T-helper 17 cell (primary cell): ENCODE measurements at places on chromosomes 12 and 14.
A peak's percentile ranks its signal among the peaks of the same experiment; 100 is the strongest.

DNA sequence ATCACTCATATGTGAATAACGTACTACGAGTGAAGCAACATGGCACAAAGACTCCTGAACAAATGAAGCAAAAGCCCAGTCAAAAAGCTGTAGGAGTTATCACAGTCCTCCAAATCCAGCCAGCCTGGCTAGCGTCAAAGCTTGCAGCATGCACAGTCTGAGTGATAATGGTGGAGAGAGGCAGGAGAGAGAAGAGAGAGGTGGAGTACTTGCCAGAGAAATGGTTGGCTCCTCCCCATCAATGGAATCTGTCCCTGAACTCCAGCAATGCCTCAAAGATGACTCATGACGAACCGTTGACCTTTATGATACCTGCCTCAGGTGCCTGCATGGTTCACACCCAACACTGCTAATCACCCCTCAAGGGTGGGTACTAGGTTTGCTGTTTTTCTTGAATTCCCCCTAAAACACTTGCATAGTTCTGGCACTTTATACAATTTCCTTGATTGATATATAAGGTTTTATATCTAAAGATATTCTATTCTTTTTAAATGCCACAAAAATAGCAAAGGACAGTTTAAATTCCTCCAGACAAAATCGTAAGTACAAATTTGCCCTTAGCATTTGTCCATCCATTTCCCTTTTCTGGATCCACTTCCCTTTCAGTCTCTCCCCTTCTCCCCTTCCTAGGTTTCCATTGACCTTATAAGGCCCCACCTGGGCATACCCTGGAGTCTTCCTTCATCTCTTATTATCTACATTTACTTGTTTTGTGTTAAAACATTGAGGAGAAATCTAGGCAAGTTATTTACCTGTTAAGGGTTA lies 10.2 kb downstream of the ARHGDIB start:
- no peak for DNase-seq
- H3K27ac ChIP-seq: peak overlapping the region; percentile 100
- H3K27me3 ChIP-seq: no peaks in the 10 kb centered on the region
- H3K36me3 ChIP-seq: peaks cover 31% of the 10 kb centered on the region

DNA sequence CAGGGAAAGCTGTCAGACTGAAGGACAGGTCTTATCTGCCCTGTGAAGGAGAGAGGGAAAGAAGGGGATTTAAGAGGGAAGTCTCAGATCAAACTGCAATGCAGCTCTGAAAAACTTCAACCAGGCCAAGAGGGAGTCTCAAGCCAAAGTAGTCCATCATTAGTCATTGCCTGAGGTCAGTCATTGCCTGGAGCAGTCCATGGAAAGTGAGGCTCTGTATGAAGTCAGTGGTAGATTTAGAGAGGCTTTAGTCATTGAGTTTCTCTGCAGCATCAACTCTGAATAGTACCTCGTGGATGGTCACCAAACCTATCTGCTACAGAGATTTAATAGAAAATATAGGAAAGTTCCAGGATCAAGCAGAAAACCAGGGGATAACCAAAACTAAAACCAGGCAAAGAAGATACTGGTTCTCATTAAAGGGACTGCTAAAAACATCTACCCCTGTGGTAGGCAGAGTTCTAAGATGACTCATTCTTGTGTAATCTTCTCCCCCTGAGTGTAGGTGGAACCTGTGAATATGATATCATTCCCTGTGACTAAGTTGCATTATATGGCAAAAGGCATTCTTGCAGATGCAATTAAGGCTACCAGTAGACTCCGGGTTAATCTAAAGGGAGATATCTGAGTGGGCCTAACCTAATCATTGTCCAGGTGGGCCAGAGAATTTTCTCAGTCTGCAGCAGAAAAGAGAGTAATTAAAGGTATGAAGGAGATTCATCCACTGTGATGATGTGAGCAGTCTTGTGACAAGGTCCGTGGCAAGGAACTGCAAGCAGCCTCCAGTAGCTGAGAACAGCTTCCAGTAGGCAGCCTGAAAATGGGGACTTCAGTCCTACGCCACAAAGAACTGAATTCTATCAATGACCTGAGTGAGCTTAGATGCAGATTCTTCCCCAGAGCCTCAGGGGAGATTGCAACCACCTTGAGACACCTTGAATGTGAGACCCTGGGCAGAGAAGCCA lies 123.1 kb downstream of the GALC start:
- H3K4me1 ChIP-seq: no peaks in the 10 kb centered on the region
- H3K27me3 ChIP-seq: peaks cover 16% of the 10 kb centered on the region
- no peak for DNase-seq
- no peak overlapping the region for H3K4me3 ChIP-seq

DNA sequence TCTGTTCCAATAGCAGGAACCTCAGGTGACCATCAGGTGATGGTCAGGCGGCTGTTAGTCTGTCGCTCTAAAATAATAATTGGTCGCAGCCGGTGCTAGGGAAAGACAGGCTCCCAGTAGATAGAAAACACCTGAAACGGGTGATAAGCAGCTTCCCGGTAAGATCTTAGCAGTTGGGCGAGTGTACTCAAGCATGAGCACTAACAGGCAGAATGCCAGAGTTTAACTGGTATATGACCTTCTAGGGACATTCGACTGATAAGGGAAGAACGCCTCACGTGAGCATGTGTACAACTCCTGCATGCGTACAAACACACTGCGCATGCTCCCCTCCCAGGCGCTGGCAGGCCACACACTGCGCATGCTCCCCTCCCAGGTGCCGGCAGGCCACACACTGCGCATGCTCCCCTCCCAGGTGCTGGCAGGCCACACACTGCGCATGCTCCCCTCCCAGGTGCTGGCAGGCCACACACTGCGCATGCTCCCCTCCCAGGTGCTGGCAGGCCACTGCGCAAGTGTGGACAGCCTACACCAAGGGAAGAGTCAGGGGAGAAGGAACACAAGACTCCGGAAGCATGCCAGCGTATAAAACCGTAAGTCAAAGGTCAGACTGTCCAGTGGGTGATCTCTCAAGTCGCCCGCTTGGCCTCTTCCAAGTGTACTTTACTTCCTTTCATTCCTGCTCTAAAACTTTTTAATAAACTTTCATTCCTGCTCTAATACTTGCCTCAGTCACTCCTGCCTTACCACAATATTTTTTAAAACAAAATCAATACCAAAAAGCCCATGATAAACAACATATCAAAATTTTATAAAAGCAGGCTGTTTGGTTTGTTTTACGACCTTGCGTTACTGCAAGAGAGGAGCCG lies 24.5 kb downstream of the GPRC5D start:
- no peak overlapping the region for H3K27ac ChIP-seq
- peaks cover 19% of the 10 kb centered on the region for H3K27me3 ChIP-seq
- peaks cover 2% of the 10 kb centered on the region for H3K4me1 ChIP-seq
- DNase-seq: peak; percentile 27
- H3K4me3 ChIP-seq: peak overlapping the region; percentile 63

DNA sequence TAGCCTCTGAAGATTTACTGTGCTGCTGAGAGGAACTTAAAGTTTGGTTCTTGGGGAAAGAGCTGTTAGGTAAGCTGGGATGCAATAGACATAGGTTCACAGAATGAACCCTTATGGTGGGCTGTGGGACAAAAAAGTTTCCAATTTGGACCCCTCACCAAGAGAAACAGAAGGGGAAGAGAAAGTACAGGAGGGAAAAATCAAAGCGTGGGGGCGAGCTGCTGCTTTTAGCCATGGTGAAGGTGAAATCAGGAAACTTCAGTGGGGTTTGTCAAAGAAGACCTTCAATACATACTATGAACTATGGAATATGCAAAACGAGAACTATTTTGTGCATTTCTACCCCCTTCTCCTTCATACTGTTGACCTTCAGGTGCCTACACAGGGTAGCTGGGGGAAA lies 10.6 kb upstream of the NINJ2 start:
- no peaks in the 10 kb centered on the region for H3K36me3 ChIP-seq
- peak overlapping the region; percentile 98 for H3K27ac ChIP-seq
- H3K27me3 ChIP-seq: no peaks in the 10 kb centered on the region
- DNase-seq: no peak
- H3K4me3 ChIP-seq: peak overlapping the region; percentile 77

GRCh38 chr12:58139894-58140293 lies 198.5 kb downstream of the ATP23 start:
- no peaks in the 10 kb centered on the region for H3K36me3 ChIP-seq
- H3K27ac ChIP-seq: no peak overlapping the region
- H3K27me3 ChIP-seq: peaks cover 6% of the 10 kb centered on the region
- no peak for DNase-seq
- H3K4me1 ChIP-seq: no peaks in the 10 kb centered on the region
- no peak overlapping the region for H3K4me3 ChIP-seq

DNA sequence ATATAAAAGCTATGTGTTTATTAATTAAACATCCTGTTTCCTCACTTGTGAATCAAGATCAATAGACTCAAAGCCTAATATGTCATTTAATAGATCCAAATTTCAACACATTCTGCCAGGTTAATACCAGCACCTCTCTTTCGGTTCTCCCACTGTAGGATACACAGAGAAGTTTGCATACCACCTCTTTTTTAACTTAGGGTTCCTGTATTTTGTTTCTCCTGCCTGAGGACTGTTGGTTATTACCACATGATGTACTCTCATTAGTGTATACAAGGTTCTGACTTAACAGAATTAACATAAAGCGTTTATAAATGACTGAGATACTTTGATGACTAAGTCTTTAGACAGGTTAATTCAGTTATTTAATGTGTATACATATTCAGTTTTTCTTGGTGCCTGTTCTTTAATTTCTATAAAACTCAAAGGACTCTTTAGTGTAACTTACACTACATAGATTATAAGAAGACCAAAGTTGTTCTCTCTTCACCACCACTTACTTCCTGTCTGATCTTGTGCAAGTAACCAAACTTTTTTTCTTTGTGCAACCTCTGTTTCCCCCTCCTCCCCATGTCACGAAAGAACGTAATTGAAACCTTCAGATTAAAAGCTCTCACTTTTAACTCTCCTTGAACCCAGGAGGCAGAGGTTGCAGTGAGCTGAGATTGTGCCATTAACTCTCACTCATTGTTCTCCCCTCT lies 89.8 kb upstream of the DNM1L start:
- peaks cover 2% of the 10 kb centered on the region for H3K36me3 ChIP-seq
- no peaks in the 10 kb centered on the region for H3K27me3 ChIP-seq
- H3K4me3 ChIP-seq: no peak overlapping the region
- no peak for DNase-seq
- H3K27ac ChIP-seq: no peak overlapping the region

GRCh38 chr12:75390156-75390898 lies 562 bp upstream of the GLIPR1L2 start:
- H3K36me3 ChIP-seq: no peaks in the 10 kb centered on the region
- H3K4me1 ChIP-seq: peaks cover 29% of the 10 kb centered on the region
- H3K27ac ChIP-seq: peak overlapping the region; percentile 95
- peak overlapping the region; percentile 90 for H3K4me3 ChIP-seq

- DNase-seq: no peak
- H3K4me1 ChIP-seq: no peaks in the 10 kb centered on the region
- H3K36me3 ChIP-seq: no peaks in the 10 kb centered on the region
- no peak overlapping the region for H3K27ac ChIP-seq
These were observed 170.0 kb upstream of the PRMT8 start for GRCh38 chr12:3320881-3321509.

DNA sequence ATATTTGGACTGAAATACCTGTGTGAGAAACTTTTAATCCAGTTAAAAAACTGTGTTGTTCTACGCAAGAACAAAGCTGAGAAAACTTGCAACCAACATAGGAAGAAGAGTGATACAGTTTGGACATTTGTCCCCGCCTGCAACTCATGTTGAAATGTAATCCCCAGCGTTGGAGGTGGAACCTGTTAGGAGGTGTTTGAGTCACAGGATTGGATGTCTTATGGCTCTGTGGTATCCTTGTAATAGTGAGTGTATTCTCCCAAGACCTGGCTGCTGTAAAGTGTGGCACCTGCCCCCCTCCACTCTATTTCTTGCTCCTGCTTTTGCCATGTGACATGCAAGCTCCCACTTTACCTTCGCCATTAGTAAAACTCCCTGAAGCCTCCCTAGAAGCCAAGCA lies 28.6 kb upstream of the ADAM20 start:
- no peak for DNase-seq
- peaks cover 4% of the 10 kb centered on the region for H3K4me1 ChIP-seq
- H3K4me3 ChIP-seq: no peak overlapping the region
- no peaks in the 10 kb centered on the region for H3K27me3 ChIP-seq
- no peak overlapping the region for H3K27ac ChIP-seq
- peaks cover 13% of the 10 kb centered on the region for H3K36me3 ChIP-seq

DNA sequence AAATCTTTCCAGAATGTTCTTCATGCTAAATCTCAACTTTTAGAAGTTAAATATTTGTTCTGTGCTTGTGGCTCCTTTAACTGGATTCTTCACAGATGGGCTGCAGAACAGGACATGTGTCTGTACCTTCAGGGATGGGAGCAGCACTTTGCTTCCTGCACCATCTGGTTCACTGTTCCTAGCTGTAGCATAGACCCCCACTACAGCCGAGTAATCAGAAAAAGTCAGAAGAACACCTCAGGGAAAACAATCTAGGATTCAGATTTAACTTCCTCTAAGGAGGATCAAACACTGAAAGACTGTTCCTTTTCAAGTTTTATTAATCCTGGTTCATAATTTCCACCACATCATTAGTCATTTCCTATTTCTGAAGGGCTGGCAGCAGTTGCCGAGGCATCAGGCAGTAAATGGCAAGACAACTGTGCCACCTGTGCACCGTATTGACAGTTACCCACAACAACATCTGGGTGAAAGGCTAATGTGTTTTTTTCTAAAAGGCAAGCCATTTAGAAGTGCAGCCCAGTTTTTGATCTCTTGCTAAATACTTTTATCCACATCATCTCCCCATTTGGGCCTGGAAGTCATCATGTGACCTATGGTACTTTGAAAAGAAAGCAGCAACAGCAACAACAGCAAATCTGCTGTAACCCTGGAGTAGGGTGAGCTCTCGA lies 212.8 kb upstream of the BMP4 start:
- H3K27me3 ChIP-seq: peaks cover 58% of the 10 kb centered on the region
- no peak overlapping the region for H3K27ac ChIP-seq
- H3K36me3 ChIP-seq: peaks cover 2% of the 10 kb centered on the region
- DNase-seq: no peak

- H3K4me1 ChIP-seq: peaks cover 42% of the 10 kb centered on the region
- H3K36me3 ChIP-seq: peaks cover 8% of the 10 kb centered on the region
- no peaks in the 10 kb centered on the region for H3K27me3 ChIP-seq
- H3K27ac ChIP-seq: no peak overlapping the region
- no peak for DNase-seq
These were observed 18.0 kb downstream of the GALNT6 start for GRCh38 chr12:51373187-51373586.

DNA sequence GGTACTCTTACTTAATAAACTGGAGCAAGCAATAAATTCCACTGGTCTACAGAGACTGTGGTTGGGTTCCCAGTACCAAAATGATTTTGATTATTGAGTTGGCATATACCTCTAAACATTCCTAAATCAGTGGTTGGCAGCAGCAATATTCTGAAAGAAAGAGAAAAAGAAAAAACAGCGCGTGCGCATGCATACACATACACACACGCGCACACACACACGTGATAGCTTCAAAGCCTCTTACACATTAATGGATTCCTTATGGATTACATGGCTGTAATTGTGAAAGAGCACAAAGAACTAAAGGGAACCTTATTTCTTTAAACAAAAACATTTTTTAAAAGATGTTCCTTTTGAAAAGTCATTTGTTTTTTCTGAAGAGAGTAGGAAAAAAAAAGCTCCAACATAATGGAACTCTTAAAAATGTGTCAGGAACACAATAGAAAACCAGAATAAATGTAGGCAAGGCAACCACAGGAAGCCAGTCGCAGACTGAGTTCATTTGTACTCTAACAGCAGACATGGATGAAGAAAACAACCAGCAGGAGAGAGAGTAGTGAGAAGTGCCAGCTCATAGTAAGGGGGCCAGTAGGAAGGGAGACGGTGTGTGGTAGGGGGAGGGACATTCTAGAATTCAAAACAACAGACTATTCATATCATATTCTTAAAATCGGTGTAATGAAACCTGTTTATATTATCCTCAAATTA lies 80.0 kb downstream of the DRAM1 start:
- no peaks in the 10 kb centered on the region for H3K4me1 ChIP-seq
- no peaks in the 10 kb centered on the region for H3K27me3 ChIP-seq
- H3K36me3 ChIP-seq: no peaks in the 10 kb centered on the region
- DNase-seq: no peak
